ENCODE measurements at places on chromosomes 16 and 17.

DNA sequence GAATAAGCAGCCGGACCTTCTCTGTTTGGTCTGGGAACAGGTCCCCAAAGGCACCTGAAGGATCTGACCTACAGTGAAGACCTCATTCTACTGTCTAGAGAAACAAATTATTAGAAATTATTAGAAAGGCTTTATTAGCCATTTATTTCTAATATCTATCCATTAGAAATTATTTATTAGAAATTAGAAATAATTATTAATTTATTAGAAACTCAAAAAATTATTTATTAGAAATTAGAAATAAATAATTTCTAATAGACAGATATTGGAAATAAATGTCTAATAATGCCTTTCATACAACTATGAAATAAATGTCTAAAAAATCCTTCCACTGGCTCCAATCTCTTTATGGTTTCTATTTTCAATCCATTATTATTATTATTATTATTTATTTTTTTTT lies 285.7 kb upstream of the ERCC4 start:
- no peak for DNase-seq

DNA sequence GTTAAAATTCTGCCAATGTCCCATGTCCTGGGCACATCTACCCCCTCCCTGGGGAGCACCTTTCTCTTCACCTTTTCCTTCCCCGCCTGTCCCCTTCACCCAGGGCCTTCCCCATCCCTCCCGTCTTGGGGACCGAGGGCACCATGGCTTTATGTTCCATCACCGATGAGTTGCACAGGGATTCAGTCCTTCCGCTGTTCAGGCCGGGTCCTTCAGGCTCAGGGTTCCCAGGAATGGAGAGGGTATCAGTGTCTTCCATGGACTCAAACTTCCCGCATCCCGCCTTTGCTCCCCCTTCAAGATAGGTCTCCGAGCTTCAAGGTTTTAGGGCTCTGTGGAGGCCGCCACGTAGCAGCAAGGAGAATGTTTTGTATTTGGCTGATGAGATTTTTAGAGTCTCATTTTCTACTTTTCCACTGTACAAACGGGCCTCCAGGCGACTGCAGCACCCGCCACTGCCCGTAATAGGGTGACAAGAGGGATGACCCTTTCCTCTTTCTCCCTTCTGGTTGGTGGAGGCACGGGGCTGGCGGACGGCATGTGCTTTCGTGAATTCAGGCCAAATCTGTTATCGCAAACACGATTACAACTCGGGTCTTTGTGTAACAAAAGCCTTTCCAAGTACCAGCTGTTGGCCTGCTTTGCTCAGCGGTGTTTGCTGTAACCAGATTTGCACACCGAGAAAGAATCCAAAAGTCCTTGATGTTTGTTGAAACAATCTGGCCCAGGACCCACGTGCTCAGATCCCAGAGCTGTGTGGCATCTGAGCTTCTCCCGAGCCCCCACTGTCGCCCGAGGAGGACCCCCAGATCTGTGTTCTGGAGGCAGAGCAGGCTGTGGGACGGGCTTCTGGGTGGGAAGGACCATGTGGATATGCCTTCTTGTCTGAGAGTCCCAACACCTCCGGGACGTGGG lies 236.3 kb downstream of the SEC14L1 start:
- no peak for DNase-seq

- no peak for DNase-seq
Measured at GRCh38 chr17:39774047-39774446, 36.3 kb downstream of the GRB7 start.

DNA sequence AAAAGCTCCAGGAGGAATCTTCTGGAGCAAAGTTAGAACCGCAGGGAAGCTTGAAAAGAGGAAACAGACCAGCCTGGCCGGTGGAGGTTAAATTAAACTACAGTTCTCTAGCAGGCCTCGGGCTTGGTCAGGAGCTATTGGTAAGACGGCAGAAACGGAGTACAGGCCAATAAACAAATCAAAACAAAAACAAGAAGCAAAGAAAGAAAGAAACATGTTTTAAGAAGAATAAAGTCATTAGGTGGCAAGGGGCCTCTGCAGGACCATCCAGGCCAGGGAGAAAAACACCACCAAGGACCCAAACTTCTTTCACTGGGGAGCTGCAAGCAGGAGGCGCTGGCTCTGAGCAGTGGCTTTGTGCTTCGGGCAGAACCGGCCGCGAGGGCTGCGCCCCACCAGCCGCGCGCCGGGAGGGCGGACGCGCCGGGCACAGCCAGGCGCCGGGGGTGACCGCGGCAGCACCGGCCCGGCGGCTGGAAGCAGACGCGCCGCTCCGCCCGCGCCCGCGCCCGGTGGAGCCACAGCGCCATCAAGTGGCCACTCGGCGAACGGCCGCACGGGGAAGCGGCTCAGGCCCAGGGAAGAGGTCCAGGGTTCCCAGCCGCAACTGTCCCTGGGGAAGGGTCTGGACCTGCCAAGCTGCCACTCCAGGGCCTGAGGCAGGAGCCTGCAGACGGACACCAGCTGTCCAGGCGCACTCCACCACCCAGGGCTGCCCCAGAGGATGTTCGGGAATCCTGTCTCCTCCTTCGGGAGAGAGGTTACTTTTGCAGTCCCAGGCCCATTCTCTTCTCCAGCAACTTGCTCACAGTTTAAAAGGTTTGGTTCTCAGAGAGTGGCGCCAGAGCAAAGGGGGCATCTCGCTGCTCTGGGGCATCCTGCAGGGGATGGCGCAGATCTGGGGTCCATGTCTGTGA lies 419.4 kb downstream of the SOX9 start:
- peak; percentile 48 for DNase-seq

GRCh38 chr16:87823181-87823929 lies 46.0 kb downstream of the SLC7A5 start:
- DNase-seq = no peak

GRCh38 chr17:77544347-77545110 lies 403.8 kb downstream of the SEC14L1 start:
- DNase-seq = no peak

- DNase-seq = peak; percentile 60
Measured at GRCh38 chr17:31394544-31394943, 3.1 kb downstream of the RAB11FIP4 start.

DNA sequence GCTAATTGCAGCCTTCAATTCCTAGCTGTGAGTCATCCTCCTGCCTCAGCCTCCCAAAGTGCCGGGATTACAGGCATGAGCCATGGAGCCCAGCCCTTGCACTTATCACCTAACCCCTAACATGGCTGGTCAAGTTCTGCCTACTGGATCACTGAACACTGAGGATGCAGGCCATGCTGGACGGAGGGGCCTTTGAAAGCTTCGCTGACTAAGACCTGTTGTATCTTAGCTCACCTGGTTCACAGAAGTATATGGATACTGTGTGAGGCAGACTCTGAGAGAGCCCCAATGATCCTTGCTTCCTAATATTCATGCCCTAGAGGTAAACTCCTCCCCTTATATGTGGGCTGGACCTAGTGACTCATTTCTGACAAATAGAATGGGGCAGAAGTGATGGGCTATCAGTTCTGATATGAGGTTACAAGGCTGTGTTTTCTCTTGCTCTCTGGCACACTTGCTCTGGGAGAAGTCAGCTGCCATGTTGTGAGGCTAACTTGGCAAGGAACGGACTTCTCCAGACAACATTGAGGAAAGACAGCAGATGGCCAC lies 11.7 kb upstream of the TMIGD1 start:
- DNase-seq = no peak

GRCh38 chr17:47622180-47622549 lies 27.6 kb upstream of the KPNB1 start:
- DNase-seq = no peak

- no peak for DNase-seq
Measured at GRCh38 chr17:40371261-40371929, 6.9 kb upstream of the GJD3 start.

Measured in right renal cortex interstitium (tissue), 3 donors.